ENCODE measurements at places on chromosomes 7 and 10. TPM values are rescaled to one million over a fixed set of nuclear protein-coding genes. Genes with fewer than 3 reads are reported as not detected.

POP7 gene
- polyA plus RNA-seq: 34.3 TPM

PFKFB3 gene
- 6.7 TPM for polyA plus RNA-seq

ABCC2 gene
- polyA plus RNA-seq: 0.31 TPM

TAS2R4 gene
- 1.1 TPM for polyA plus RNA-seq

AGAP5 gene
- polyA plus RNA-seq: 2.5 TPM

GIMAP4 gene
- polyA plus RNA-seq: 0.19 TPM
